ENCODE measurements at places on chromosomes 12 and 14.

DNA sequence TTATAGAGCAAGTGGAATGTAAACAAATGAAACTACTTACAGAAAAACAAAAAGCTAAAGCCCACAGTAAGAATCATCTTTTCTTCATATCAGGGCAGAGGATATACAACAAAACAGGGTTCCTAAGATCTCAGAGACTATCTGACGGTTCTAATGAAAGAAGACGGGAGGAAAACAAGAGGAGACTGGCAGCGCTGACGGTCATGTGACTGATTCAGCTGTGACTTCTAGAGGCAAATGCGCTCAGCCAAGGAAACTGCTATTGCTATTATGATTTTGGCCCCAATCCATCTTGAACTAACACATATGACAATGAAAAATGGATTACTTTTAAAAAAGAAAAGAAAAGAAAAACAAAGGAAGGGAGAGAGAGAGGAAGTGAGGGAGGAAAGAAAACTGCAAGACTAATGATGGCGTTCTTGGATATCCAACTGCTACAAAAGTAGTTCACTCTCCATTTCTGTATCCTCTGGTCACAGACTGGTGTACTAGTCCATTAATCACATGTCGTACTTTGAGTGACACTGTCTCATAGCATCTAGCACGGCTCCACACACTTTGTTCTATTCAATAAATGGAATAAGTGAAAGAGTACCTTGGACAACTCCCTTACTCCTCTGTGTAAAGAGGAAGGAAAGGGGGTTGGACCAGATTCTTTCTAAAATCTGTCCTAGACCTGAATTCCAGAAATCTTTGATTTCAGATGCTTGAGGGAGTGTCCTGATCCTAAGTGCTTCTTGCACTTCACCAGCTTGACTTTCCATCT, 119.3 kb downstream of the DAD1 start:
- DNase-seq: no peak

GRCh38 chr14:68394118-68394763, 398.6 kb downstream of the ZFP36L1 start:
- DNase-seq: no peak

DNA sequence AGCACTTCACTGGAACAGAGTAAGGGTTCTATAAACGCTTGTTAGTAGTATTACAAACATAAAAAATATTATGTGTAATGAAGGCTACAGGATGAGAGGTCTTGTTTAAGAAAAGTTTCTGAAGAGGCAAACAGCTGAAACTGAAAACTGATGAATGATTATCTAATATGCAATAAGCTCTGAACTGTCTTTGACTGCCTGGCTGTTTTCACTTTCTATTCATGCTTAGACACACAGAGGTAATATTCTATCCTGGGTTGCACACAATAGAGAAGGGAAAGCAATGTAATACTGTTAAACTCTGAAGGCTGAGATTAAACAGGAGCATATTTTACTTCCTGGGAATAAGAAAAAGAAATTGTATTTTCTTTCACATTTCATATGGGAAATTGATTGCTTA, 251.3 kb downstream of the ALX1 start:
- DNase-seq: no peak

GRCh38 chr12:58171914-58172313, 230.5 kb downstream of the ATP23 start:
- DNase-seq: peak; percentile 49

DNA sequence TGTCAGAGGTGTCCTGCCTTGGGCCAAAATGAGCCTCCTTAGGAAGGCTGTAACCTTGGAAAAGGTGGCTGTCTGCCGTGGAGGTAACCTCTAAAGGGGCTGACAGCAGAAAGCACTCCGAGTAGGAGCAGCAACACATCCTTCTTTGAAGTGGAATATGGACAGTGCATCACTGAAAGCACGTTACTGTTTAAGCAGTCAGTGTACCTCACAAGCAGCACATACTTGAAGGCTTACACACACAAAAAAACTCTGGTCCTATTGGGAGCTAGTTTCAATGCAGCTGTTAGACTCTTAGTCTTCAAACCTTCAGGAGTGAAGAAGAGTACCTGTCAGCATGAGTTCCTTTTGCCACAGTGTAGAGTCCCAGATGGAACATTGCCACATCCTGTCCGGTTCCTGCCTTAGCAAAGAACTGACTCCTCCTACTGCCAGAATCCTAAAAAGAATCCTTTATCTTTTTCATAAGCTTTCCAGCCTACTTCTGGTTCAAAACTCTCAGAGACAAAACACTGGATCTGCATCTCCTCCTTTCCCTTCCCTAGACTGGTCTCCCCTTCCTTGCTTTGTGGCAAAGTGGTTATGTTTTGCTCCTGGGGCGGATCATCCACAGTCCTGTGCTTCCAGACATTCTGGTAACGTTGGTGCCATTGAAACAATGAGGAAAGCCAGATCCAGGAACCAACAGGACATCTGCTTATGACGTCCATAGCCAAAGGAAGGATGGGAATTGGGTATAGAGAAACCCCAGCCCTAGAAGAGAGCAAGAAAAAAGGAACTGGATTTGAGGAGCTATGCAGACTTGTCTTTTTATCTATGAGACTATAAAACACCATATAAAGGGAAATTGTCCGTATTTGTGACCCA, 8.5 kb upstream of the MDM1 start:
- DNase-seq: no peak

DNA sequence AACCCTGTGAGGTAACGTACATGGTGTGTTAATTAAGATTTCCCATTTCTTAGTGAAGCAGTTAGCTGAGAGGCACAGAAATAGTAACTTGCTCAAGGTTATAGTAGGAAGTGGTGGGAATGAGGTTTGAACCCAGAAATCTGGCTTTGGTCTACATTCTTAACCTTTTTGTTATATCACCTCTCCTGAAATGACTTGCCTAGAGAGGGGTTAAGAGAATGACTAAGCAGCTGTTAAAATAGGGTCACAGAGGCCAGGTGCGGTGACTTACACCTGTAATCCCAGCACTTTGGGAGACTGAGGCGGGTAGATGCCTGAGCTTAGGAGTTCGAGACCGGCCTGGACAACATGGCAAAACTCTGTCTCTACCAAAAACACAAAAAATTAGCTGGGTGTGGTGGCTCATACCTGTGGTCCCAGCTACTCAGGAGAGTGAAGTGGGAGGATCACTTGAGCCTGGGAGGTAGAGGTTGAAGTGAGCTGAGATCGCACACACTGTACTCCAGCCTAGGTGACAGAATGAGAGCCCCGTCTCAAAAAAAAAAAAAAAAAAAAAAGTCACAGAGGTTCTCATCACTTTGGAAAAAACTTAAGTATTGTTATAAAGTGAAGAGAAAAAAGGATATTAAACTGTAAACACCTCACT, 57.6 kb upstream of the RD3L start:
- DNase-seq: no peak

GRCh38 chr12:41362931-41363330, 174.8 kb downstream of the PDZRN4 start:
- no peak for DNase-seq

Measured in fibroblast of skin of back (primary cell).